Neural crest cell (in vitro differentiated cells): ENCODE measurements at places on chromosomes 4 and X. TPM values are rescaled to one million over a fixed set of nuclear protein-coding genes. Genes with fewer than 3 reads are reported as not detected.
A peak's percentile ranks its signal among the peaks of the same experiment; 100 is the strongest.

SNCA gene
- 29.6 and 29.7 TPM in 2 replicates for total RNA-seq

ARMCX1 gene
- 30.0 and 30.6 TPM in 2 replicates for total RNA-seq

DMRTC1 gene
- total RNA-seq: 0.56 and 1.2 TPM in 2 replicates

- H3K4me3 ChIP-seq: no peak overlapping the region
- no peak overlapping the region for H3K27ac ChIP-seq
- DNase-seq: peak; percentile 76
- H3K36me3 ChIP-seq: no peaks in the 10 kb centered on the region
- H3K27me3 ChIP-seq: no peaks in the 10 kb centered on the region
Observed at GRCh38 chrX:23756165-23756564, 13.1 kb upstream of the ACOT9 start.

BEND2 gene
- not detected in 2 replicates for total RNA-seq

DNA sequence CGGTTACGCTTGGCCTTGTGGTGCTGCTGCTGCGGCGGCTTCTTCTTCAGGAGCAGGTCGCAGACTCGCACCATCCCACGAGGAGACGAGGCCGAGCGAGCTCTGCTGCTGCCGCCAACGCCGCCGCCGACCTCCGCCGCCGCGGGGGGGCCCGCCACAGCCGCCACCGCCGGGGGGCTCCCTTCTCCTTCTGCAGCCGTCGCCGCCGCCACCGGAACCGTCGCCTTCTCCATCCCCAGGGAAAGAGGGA is 237 bp downstream of the ANKRD17 start:
- H3K4me3 ChIP-seq: peak overlapping the region; percentile 100
- peaks cover 2% of the 10 kb centered on the region for H3K27me3 ChIP-seq
- H3K4me1 ChIP-seq: peaks cover 52% of the 10 kb centered on the region
- DNase-seq: no peak
- H3K27ac ChIP-seq: peak overlapping the region; percentile 100

DNA sequence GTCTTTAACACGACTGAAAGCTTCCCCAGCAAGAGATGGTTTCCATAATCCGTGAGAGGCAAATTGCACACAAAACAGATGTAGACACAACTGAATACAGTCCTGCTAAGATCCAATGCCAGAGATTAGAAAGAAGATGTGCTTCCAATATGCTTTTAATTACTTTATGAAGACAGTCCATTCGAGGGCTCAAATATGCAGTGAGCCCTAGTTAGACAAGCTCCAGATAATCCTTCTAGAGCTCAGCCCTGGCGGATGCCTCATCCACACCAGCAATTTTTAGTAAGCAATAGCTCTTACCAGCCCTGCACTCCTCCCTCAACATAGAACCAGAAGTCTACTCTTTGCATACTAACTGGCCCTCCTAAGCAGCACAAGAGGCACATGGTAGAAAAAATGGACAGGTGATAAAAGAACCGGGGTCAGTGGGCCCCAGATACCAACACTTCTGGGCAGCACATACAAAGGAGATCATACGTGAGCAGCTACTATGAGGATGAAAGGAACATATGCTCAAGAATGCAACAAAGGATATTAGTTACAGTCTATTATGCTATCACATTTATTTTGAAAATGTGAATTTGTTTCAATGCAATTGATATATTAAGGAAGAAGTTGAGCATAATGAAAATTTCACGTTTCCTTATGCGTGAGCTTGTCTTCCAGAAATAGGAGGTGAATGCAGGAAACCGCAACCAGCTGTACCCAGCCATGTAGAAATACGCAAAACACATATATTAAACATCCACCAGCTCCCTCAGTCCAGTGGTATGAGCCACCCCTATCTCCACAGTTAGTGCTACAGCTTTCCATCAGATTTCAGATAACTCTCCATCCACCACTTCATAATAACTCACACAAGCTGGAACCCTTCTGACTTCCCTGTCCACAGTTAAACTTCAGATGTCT is 34.3 kb downstream of the GPC4 start:
- peak overlapping the region; percentile 9 for H3K27ac ChIP-seq
- peaks cover 39% of the 10 kb centered on the region for H3K4me1 ChIP-seq
- no peak overlapping the region for H3K4me3 ChIP-seq
- no peak for DNase-seq

- no peaks in the 10 kb centered on the region for H3K4me1 ChIP-seq
- H3K27ac ChIP-seq: peak overlapping the region; percentile 20
- no peak for DNase-seq
Observed at GRCh38 chr4:126354784-126355183, 1040.0 kb downstream of the FAT4 start.

DNA sequence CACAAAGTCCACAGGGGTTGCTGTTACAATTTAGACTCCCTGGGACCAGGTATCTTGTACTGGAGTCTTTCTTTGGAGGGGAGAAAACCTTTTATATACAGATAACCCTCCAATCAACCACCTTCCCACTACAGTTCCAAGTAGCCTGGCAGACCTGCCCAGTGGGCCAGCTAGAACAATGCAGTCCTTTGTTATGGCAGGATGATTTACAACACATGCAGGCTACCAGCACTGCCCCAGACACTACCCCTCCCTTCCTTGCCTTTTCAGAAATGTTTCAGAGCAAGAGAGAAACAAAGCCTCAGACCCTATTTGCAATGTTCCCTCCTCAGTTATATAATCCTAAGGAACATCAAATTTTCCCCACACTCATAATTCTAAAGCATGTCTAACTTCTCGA is 11.1 kb downstream of the RASL11B start:
- H3K4me3 ChIP-seq: no peak overlapping the region
- peaks cover 32% of the 10 kb centered on the region for H3K4me1 ChIP-seq
- no peak for DNase-seq
- H3K36me3 ChIP-seq: no peaks in the 10 kb centered on the region
- no peak overlapping the region for H3K27ac ChIP-seq
- no peaks in the 10 kb centered on the region for H3K27me3 ChIP-seq

DNA sequence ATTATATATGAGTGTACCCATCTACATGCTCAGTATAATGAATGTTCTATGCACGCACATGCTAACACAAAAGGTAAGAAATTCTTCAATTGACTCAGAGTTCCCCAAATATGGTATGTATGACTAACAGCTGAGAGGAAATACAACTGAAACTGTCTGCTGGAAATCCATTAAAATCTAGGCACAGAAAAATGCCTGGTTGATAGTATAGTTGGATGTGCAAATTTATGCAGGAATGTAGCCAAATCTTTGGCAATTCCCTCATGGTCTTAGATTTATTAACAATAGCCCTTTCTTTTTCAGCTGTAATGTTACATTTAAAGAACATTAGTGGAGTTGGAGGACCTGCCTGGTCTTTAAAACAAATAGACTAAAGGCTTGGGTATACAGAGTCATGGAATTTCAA is 5.5 kb downstream of the CAMK2D start:
- H3K4me3 ChIP-seq: peak overlapping the region; percentile 49
- peaks cover 44% of the 10 kb centered on the region for H3K4me1 ChIP-seq
- peaks cover under 1% of the 10 kb centered on the region for H3K36me3 ChIP-seq
- no peak for DNase-seq
- H3K27me3 ChIP-seq: no peaks in the 10 kb centered on the region

- peaks cover under 1% of the 10 kb centered on the region for H3K27me3 ChIP-seq
- H3K4me3 ChIP-seq: no peak overlapping the region
- H3K36me3 ChIP-seq: peaks cover 10% of the 10 kb centered on the region
- no peaks in the 10 kb centered on the region for H3K4me1 ChIP-seq
- no peak for DNase-seq
- no peak overlapping the region for H3K27ac ChIP-seq
Observed at GRCh38 chrX:48461830-48462229, 8.2 kb downstream of the SLC38A5 start.

DNA sequence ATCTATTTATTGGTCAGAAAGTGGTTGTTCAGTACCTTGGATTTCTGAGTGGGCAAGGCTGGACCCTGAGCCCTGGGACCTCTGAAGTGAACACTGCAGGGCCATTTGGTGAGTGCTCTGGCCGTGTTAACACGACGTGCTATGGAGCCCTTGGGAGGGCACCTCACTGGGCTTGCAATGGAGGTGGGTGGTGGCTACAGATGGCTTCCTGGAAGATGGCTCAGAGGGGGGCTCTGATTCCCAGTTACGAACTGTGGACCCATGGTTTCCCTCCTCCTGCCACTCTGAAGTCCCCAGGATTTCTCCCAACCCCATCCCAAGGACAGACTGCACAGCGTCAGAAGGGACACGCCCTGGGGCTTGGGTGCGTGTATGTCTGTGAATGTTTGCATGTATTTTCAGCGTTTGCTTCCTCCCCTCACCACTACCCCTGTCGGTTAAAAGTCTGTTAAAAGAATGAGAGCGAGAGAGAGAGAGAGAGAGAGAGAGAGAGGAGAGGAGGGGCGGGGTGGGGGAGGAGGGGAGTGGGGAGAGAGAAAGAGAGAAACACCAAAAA is 3.7 kb upstream of the RHOH start:
- H3K36me3 ChIP-seq: no peaks in the 10 kb centered on the region
- no peak overlapping the region for H3K27ac ChIP-seq
- no peak for DNase-seq
- H3K27me3 ChIP-seq: no peaks in the 10 kb centered on the region

PRR32 gene
- total RNA-seq: not detected in 2 replicates

DNA sequence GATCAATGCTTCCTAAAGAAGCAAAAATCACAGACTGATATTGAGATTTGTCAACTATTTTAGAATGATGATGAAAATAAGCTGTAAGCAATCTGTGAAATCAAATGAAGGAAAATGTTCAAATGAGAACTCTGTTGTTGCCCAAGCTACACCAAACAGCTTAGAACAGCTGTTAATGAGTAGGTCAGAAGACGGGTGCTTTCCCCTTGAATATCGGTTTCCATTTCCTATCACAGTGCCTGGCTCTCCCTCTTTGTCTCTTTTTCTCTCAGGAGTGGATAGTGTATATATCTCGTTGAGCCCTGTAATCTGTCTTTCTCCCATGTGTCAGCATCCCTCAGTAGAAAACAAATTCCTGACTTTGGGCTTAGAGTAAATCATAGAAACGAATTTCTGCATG is 1592.9 kb upstream of the TENM3 start:
- H3K36me3 ChIP-seq: no peaks in the 10 kb centered on the region
- no peaks in the 10 kb centered on the region for H3K4me1 ChIP-seq
- no peaks in the 10 kb centered on the region for H3K27me3 ChIP-seq
- no peak for DNase-seq
- H3K27ac ChIP-seq: no peak overlapping the region
- H3K4me3 ChIP-seq: no peak overlapping the region

- H3K27me3 ChIP-seq: no peaks in the 10 kb centered on the region
- DNase-seq: peak; percentile 42
- no peak overlapping the region for H3K27ac ChIP-seq
- H3K36me3 ChIP-seq: no peaks in the 10 kb centered on the region
- H3K4me1 ChIP-seq: peaks cover 32% of the 10 kb centered on the region
Observed at GRCh38 chrX:53288189-53288588, 6.8 kb upstream of the IQSEC2 start.

- no peak overlapping the region for H3K27ac ChIP-seq
- H3K4me3 ChIP-seq: no peak overlapping the region
- no peaks in the 10 kb centered on the region for H3K27me3 ChIP-seq
- DNase-seq: no peak
- no peaks in the 10 kb centered on the region for H3K36me3 ChIP-seq
- no peaks in the 10 kb centered on the region for H3K4me1 ChIP-seq
Observed at GRCh38 chr4:126697748-126698147, 935.0 kb upstream of the INTU start.

GRCh38 chrX:53594354-53594753 is 92.2 kb downstream of the HUWE1 start:
- H3K4me1 ChIP-seq: peaks cover 4% of the 10 kb centered on the region
- DNase-seq: no peak
- H3K27me3 ChIP-seq: no peaks in the 10 kb centered on the region
- no peak overlapping the region for H3K4me3 ChIP-seq
- peaks cover 29% of the 10 kb centered on the region for H3K36me3 ChIP-seq

- H3K36me3 ChIP-seq: peaks cover 5% of the 10 kb centered on the region
- DNase-seq: no peak
- H3K27me3 ChIP-seq: no peaks in the 10 kb centered on the region
- H3K4me3 ChIP-seq: no peak overlapping the region
Observed at GRCh38 chrX:112766774-112767173, 73.9 kb downstream of the AMOT start.

RHOXF2B gene
- not detected in 2 replicates for total RNA-seq

SULT1E1 gene
- not detected in 2 replicates for total RNA-seq

- no peak for DNase-seq
- no peaks in the 10 kb centered on the region for H3K27me3 ChIP-seq
- peaks cover 6% of the 10 kb centered on the region for H3K36me3 ChIP-seq
- no peak overlapping the region for H3K27ac ChIP-seq
Observed at GRCh38 chrX:41664375-41664901, 24.3 kb upstream of the GPR34 start.

PAGE1 gene
- not detected in 2 replicates for total RNA-seq

DNA sequence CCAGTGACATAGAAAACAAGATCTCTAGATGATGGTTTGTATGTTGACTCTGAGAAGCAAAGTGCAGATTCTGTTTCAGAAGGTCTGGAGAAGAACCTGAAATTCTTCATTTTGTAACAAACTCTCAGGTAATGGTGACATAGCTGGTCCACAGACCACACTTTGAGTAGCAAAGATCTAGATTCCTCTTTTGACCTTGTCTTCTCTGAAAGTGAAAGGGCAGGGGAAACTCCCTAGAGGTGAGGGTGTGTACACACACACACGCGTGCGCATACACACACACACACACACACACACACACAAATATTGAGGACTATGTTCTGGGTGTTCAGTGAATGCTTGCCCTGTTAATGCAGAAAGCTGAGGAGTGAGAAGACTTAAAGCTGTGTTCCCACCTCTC is 110.1 kb downstream of the NHSL2 start:
- H3K27ac ChIP-seq: no peak overlapping the region
- H3K27me3 ChIP-seq: no peaks in the 10 kb centered on the region
- no peaks in the 10 kb centered on the region for H3K4me1 ChIP-seq
- H3K36me3 ChIP-seq: peaks cover 3% of the 10 kb centered on the region
- no peak for DNase-seq
- no peak overlapping the region for H3K4me3 ChIP-seq

- no peaks in the 10 kb centered on the region for H3K27me3 ChIP-seq
- H3K4me3 ChIP-seq: no peak overlapping the region
Observed at GRCh38 chr4:168337550-168337940, 19.0 kb upstream of the DDX60 start.
